MM.1S (cell line): ENCODE measurements at places on chromosomes 4 and X.

- no peaks in the 10 kb centered on the region for H3K36me3 ChIP-seq
- H3K4me3 ChIP-seq: no peak overlapping the region
- no peaks in the 10 kb centered on the region for H3K27me3 ChIP-seq
Measured at GRCh38 chr4:140839888-140840790, 84.0 kb upstream of the TBC1D9 start.

DNA sequence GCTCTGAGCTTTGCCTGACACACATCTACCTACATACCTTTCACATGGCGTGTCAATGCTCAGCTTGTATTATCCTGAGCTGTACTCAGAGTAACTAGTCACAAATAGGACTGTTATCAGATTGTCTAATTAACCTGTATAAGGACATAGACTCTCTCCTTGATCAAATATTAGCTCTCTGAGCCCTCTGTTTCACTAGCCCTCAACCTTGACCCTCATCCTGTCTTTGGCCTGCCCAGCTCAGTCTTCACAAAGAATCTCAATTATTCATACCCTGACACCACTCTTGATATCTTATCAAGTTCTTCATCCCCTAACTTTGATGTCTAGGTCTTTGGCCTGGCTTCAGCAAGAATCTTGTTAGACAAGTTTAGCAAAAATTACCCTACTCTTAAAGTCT is 320.7 kb upstream of the PCDH7 start:
- no peak overlapping the region for H3K27ac ChIP-seq
- H3K4me1 ChIP-seq: no peaks in the 10 kb centered on the region
- H3K36me3 ChIP-seq: no peaks in the 10 kb centered on the region
- H3K27me3 ChIP-seq: no peaks in the 10 kb centered on the region
- H3K4me3 ChIP-seq: no peak overlapping the region
- no peak for DNase-seq

GRCh38 chrX:64394059-64394873 is 986 bp downstream of the MTMR8 start:
- no peak overlapping the region for H3K27ac ChIP-seq
- no peaks in the 10 kb centered on the region for H3K36me3 ChIP-seq
- no peaks in the 10 kb centered on the region for H3K27me3 ChIP-seq
- peak overlapping the region; percentile 68 for H3K4me3 ChIP-seq
- DNase-seq: no peak
- no peaks in the 10 kb centered on the region for H3K4me1 ChIP-seq

- no peak overlapping the region for H3K27ac ChIP-seq
- DNase-seq: no peak
- H3K36me3 ChIP-seq: no peaks in the 10 kb centered on the region
- H3K4me1 ChIP-seq: no peaks in the 10 kb centered on the region
- H3K4me3 ChIP-seq: no peak overlapping the region
- no peaks in the 10 kb centered on the region for H3K27me3 ChIP-seq
Measured at GRCh38 chrX:94430091-94430490, 756.1 kb downstream of the FAM133A start.

DNA sequence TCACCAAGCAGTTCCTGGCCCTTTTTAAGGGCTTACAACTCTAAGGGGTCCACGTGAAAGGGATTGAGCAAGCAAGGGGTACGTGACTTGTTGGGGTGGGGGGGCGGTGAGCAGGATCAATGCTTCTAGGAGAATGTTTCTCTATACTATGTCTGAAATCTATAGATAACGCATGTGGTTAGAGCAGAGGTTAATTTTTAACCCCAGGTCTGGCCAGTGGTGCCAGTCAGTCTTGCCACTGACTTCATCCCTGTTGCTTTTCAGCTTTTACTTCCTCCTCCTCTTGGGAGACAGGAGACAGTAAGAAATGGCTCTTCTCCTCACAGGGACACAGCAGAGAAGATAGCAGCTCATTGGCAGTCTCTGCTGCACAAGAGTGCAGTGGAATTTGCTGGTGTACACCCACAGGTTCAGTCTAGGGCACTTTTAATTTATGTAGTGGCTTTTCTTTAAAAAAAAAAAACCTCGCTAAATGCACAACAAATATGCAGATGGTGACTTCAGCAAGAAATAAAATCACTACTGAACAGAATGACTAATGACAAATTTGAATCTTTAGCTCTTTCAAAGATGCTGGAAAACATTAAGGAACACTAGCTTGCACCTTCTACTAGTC is 190.5 kb downstream of the CCNG2 start:
- no peaks in the 10 kb centered on the region for H3K36me3 ChIP-seq
- H3K27ac ChIP-seq: no peak overlapping the region
- H3K27me3 ChIP-seq: no peaks in the 10 kb centered on the region
